Ascending aorta (tissue), 2 donors: ENCODE measurements at places on chromosomes 5 and 9. TPM values are rescaled to one million over a fixed set of nuclear protein-coding genes. Genes with fewer than 3 reads are reported as not detected.

CEL gene
- not detected for total RNA-seq

GABRA1 gene
- not detected for total RNA-seq

NDST1 gene
- total RNA-seq: 71.5 TPM

CCL27 gene
- total RNA-seq: 9.3 TPM

C5 gene
- 1.5 TPM for total RNA-seq
